Left forelimb (tissue), 1 donor: ENCODE measurements at places on chromosomes 1 and 21.

GRCh38 chr1:95115708-95116137 lies 1.4 kb upstream of the TLCD4 start:
- DNase-seq: no peak

GRCh38 chr1:6389971-6390370 lies 3.6 kb downstream of the ACOT7 start:
- no peak for DNase-seq

GRCh38 chr1:153072806-153073726 lies 1.7 kb upstream of the SPRR2B start:
- DNase-seq: no peak

DNA sequence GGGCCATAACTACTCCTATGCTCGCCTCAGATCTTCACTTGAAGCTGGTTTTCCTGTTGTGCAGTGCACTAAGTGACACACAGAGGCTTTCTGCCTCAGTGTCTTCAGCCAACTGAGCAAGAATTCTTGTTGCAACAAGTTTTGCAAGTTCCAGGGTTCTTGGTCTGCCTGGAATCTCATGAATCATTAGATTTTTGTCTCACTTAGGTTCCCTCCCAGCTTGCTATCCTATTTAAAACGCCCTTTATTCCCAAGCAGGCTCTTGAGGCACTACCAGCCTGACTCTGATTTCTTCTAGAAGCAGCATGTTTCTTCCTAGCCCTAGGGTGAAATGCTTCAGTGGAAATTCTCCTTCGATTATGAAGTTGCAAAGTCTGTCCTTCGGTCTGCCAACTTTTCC lies 158.8 kb downstream of the C1orf21 start:
- DNase-seq: no peak

- DNase-seq: no peak
Observed at GRCh38 chr1:115088115-115088778, 1.1 kb downstream of the TSPAN2 start.

DNA sequence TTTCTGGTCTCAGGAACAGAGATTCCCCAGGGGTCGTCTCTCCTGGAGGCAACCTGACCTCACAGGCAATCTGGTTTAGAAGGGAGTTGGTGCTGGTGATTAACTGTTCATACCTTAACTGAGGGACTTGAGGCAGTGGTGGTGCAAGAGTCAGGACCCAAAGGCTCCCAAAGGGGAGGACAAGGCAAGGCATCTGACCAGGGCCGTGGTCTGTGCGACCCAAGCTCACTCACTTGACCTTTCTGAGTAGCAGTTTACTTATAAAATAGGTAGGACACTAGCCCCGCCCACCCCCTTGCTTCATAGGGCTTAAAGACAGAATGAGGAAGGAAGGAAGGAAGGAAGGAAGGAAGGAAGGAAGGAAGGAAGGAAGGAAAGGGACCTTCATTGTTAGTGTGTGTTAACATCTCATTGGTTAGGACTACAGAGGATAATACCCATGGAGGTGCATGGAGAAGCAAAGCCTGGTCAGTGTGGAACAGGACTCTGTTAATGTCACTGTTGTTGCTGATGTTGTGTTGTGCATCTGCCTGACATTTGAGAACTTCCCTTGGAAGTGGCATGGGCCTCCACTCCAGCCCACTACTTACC lies 4.6 kb upstream of the KCNA2 start:
- peak; percentile 52 for DNase-seq

GRCh38 chr21:27448960-27449359 lies 482.1 kb upstream of the ADAMTS5 start:
- DNase-seq: no peak

DNA sequence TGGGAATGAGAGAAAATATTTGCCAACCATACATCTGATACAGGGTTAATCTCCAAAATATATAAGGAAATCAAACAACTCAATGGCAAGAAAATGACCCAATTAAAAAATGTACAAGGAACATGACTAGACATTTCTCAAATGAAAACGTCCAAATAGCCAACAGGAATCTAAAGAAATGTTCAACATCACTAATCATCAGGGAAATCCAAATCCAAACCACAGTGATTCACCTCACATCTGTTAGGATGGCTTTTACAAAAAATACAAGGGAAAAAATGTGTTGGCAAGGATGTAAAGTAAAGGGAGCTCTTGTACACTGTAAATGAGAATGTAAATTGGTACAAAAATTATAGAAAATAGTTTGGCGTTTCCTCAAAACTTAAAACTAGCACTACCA lies 54.7 kb upstream of the ZRANB2 start:
- DNase-seq: no peak

DNA sequence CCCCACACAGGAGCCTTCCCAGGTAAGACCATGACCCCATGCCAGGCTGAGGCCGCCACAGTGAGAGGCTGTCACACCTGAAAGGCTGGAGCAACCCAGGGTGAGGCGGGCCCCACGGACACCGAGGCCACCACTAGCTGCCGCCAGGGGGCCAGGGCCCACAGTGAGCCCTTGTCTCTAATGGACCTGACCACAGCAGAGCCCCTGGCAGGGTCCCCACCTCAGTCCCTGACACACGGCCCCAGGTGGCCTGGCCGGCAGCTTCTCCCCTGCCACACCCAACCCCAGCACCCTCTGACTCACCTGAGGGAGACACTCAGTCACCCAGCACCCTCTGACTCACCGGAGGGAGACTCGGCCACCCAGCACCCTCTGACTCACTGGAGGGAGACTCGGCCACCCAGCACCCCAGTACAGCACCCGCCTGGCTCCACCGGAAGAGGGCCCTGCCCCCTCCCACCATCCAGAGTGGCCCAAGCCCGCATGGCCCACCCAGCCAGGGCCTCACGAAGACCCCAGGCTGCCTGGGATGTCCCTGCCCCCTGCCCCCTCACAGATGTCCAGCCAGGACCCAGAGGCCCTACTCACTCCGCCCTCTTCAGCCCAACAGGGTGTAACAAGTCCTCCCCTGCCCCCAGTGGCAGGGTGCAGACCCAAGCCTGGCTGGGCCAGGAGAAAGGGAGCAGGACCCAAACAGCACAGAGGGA lies 4.4 kb downstream of the DVL1 start:
- DNase-seq: no peak

- no peak for DNase-seq
Observed at GRCh38 chr21:34698270-34699015, 29.6 kb downstream of the CLIC6 start.

DNA sequence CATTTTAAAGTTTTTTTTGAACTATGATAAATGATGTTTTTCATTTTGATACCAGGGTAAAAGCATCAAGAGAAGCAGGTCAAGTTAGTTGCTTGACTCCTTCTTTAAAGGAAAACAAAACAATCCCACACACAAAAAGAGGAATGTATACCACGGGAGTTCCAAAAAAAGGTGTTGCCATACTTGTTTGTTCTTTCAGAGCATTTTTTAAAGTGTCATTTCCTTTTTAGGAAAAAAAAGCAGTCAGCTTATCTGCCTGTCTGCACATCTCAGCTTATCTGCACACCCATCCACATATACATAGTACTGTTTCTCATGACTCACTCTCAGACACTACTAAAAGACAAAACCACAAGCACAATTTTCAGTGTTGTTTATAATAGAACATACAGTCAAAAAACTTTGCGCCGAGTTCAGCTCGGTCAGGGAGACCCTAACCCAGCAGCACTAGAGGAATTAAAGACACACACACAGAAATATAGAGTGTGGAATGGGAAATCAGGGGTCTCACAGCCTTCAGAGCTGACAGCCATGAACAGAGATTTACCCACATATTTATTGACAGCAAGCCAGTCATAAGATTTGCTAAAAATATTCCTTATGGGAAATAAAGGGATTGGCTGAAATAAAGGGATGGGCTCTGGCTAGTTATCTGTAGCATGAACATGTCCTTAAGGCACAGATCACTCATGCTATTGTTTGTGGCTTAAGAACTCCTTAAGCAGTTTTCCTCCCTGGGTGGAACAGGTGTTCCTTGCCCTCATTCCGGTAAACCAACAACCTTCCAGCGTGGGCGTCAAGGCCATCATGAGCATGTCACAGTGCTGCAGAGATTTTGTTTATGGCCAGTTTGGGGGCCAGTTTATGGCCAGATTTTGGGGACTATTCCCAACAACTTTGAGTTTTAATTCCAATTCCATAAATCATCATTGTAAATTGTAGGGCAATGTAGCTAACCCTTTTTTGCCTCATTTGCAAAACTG lies 11.4 kb upstream of the MNDA start:
- no peak for DNase-seq

DNA sequence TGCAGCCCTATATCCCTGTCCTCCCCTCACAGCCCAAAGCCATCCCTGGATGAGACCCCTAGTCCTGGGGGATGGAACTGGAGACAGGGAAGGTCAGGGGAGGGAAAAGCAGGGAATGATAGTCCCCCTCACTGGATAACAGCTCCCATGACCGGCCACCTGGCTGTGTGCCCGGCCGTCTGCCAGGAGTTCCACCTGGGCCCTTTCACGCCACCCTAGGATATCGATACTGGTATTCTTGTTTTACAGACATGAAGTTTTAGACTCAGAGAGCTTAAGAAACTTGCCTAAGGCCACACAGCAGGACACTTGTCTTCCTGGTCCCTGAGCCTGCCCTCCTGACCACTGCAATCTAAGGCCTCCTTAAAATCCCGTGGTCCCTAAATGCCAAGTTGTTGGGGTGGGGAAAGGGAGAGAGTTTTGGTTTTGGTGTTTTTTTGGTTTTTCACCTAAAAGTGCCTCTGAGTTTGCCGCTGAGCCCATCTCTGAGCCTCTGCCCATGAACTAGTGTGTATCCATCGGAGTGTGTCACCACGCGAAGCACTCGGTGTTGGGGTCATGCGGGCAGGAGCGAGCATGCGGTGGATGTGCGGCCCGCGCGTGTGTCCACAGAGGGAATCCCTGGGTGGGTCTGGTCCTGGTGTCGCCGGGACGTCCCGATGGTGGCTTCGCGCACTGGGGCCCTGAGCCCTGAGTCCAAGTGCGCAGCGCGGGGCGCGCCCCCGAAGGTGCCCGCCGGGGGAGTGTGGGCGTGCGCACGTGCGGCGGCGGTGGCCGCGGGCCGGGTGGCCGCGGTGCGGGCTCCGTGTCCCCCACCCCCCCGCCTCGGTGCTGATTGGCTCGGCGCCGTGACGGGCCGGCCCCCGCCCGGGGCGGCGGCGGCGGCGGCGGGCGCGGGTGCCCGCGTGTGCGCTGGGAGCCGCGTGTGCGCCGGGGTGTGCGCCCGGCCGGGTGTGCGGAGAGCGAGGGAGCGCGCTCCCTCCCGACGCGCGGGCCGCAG lies at the start of gene EPHA8:
TSS of gene EPHA8 (plus strand) at position 906 of the 1,000 bp plus-strand sequence. CDS start 147 bp downstream, outside the sequence.
- no peak for DNase-seq

DNA sequence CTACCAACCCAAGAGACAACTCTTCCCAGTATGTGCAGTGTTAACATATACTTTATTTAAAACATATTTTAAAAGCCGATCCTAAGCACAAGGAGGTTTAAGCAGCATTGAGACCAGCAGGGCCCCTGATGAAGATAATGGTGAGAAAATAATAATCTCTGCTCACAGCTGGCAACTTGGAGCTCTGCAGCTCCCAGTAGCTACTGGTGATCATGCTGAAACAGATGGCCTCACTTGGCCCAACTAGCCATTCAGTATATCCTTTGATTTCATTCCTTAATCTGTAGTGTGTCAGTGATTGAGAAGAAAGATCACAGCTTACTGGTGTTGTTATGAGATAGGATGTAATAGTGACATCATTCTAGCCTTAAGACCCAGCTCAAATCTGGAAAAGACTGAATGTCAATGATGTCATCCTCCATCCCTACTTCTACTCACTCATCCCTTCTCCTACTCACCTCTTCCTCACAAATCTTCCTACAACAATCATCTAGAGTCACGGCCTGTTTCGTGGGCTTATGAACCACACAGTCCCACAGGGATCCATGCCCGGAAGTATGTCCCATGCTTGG lies 817.9 kb downstream of the PLA2G4A start:
- no peak for DNase-seq
